ENCODE measurements at places on chromosomes 7 and 10.

GRCh38 chr7:113370910-113371309 is 252.6 kb upstream of the SMIM30 start:
- DNase-seq, result no peak

- DNase-seq, result no peak
Measured at GRCh38 chr7:133436014-133436428, 183.1 kb downstream of the EXOC4 start.

- no peak for DNase-seq
Measured at GRCh38 chr7:49995681-49996080, 97.4 kb downstream of the ZPBP start.

GRCh38 chr7:143280566-143280965 is 4.2 kb upstream of the TMEM139 start:
- DNase-seq, result no peak

GRCh38 chr10:95384011-95384704 is 93.4 kb upstream of the PDLIM1 start:
- DNase-seq, result no peak

- no peak for DNase-seq
Measured at GRCh38 chr7:39417642-39418041, 148.6 kb upstream of the YAE1 start.

- DNase-seq, result no peak
Measured at GRCh38 chr10:86592413-86592812, 61.9 kb upstream of the OPN4 start.

DNA sequence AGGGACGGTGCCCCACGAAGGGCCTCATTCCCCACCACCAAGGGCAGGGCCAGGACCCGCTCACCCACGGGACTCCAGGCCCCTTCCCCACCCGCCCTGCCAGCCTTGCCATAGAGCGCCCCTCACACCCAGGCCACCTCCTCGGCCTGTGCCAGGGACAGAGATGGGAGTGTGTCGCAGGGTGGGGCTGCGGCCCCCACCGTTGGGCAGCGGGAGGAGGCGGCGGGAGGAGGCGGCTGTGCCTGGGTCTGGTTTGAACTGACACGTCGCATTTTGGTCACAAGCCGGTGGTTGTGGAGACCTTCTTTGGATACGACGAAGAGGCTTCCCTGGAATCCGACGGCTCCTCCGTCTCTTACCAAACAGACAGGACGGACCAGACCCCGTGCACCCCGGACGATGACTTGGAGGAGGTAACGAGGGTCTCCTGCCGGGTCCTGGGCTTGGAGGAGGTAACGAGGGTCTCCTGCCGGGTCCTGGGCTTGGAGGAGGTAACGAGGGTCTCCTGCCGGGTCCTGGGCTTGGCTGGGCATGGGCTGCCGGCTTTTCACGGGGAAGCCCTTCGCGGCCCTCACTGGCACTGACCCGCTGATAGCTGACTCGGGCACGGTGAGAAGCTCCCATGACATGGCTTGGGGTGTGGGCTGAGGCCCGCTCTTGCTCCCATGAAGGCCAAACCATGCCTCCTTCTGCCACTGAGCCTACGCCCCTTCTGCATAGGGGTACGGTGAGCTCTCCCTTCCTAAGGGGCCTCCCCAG is 46.4 kb upstream of the DPYSL4 start:
- no peak for DNase-seq

- DNase-seq, result no peak
Measured at GRCh38 chr10:22672319-22673090, 41.9 kb downstream of the PIP4K2A start.

GRCh38 chr10:78906734-78907390 is 161.9 kb upstream of the ZMIZ1 start:
- no peak for DNase-seq

DNA sequence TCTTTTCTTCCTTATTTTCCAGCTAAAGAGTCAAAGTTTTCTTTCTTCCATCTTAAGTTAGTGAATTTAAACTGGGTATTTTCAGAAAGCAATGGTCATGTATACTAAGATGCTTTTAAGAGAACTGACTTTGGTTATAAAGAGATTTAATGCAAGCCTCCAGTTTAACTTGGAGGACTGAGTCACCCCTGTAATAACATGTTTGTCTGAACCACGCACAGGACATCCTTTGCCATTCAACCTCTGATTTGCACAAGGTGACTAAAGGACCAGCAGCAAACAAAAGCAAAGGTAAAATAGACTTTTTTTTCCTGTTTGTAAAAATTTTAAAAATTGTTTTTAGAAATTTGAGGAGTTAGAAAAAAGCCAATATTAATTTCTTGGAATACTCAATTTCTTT is 2.9 kb downstream of the HYAL4 start:
- no peak for DNase-seq

DNA sequence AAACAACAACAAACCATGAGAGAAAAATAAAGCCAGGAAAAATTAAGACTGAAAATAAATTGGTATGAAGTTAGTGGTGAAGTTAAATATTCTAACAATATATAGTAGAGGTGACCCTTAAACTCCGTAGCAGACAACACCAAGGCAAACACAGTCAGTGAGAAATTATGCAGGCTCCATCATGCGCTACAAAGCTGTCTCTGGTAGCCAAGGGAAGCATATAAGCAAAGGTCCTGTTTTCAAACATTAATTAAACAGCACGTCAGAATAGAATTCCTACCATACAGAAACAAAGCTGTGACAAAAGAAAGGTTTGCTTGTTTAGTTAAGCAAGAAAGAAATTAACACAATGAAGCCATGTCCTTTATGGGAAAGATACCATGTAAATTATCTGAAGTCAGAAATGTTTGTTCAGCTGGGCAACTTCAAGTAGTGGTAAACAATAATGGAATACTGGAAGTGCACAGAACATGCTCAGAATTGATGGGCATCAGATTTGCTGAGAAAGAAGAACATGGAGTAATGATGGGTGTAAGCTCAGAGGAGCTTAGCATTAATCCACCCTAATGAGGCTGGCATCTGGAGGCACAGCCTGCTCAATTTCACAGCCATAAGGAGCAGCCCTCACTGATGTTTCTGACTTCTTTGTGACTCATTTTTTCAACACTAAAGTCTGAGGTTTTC is 75.7 kb downstream of the IGF2BP3 start:
- no peak for DNase-seq

GRCh38 chr7:24829787-24830186 is 72.5 kb upstream of the GSDME start:
- no peak for DNase-seq

- no peak for DNase-seq
Measured at GRCh38 chr10:72334196-72334824, 20.4 kb downstream of the DNAJB12 start.

GRCh38 chr10:4450981-4451908 is 374.8 kb upstream of the AKR1E2 start:
- DNase-seq, result no peak

DNA sequence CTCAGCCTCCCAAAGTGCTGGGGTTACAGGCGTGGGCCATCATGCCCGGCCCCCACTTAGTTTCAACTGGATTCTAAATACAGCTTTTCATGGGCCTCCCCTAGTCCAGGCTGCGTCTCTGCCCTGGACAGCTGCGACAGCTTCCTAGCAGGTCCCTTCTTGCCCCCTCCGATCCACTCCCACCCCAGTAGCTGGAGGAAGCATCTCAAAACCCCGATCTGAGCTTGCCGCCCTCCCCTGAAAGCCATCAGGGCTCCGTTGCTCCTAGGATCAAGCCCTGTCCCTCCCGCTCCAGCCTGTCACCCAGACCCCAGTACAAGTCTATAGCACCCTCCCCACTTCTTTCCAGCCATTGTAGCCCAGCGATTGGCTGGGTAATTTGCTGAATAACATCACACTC is 64.5 kb downstream of the VWA2 start:
- DNase-seq, result no peak

- DNase-seq, result no peak
Measured at GRCh38 chr7:44104860-44105771, 971 bp downstream of the AEBP1 start.

DNA sequence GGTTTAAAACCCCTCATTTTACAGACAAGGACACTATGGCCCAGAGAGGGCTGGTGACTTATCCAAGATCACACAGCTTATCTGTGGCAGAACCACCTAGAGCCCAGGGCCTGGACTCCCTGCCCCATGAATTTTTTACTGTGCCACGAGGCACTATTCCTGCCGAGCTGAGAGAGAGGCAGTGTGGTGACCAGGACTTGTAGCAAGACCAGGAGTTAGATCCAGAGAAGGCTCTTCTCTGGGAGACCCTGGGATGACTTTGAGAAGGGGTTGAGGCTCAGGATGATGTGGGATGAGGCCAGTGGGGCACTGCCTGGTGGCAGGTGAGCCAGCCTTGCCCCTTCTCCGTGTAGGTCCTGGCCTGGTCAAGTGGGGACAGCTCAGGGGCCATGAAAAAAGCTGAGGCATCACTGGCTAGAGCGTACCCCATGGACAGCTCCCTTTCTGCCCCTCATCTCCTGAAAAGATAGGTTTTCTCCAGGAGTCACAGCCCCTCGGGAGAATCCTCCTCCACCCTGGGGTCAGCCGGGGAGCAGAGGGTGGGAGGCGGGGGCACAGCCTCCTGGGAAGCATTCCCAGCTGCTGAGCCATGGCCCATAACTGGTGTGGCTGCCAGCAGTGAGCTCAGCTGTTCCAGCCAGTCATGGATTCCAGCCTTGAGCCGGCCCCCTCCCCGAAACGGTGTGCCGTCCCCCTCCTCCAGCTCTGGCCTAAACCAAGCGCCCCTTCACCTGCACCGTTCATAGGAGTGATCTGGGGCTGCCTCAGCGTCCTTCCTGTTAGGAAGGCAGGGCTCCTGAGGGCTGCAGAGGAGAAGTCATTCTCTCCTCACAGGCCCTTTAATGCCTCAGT is 5.8 kb downstream of the FLNC start:
- no peak for DNase-seq

DNA sequence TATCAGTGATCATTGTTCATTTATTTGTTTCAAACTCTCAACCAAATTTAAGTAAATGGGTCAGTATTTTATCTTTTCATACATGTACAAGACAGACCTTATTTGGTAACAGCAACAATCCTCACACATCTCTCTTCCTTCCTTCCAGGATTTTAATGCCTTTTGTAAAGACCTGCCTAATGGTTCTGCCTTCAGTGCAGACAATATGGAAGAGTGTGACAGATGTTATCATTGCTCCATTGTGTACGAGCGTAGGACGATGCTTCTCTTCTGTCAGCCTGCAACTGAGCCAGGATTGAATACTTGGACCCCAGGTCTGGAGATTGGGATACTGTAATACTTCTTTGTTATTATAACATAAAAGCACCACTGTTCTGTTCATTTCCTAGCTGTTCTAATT is 6.3 kb downstream of the CAV2 start:
- no peak for DNase-seq

- peak; percentile 77 for DNase-seq
Measured at GRCh38 chr7:2982831-2983230, 60.8 kb downstream of the CARD11 start.

DNA sequence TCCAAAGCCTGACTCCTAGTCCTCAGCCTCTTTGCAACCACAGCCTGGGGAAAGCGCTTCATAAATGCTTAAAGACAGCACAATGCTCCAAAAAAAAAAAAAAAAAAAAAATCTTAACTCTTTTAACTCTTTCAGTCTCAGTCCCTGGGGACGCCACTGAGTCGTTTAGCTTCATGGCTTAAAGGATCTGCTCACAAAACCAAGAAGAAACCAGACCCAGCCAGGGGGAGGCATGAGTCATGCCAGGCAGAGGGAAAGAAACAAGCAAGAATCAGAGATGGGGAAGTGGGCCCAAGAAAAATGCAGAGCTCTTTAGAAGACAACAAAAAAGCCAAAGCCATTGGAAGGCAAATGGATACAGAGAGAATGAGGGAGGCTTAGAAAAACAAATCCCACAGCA is 32.5 kb upstream of the DOCK1 start:
- no peak for DNase-seq

- DNase-seq, result no peak
Measured at GRCh38 chr7:99897322-99898022, 20.6 kb upstream of the OR2AE1 start.

DNA sequence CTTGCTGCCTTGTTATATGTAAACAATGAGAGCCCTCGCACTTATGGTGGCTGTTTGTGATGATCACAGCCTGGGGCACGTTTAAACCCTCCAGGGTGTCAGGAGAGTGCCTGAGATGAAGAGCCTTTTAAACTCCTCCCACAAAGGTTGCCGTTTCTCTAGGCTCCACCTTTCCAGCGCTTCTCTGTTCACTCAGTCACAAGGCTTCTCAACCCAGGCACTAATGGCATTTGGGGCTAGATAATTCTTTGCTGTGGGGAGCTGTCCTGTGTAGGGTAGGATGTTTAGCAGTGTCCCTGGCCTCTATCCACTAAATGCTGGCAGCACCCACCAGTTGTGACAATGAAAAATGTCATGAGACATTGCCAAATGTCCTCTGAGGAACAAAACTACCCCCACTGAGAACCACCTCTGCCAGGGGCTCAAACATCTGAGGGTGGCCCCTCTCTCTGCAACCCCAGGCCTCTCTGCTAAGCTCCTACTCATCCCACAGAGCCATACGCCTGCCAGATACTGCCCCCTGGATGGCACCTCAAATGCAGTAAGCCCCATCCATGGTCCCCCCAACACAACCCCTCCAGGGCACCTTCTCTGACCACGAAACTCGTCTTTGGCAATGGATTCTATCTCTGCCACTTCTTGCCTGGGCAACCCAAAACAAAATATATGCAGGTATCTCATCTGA is 144.3 kb upstream of the ZMIZ1 start:
- no peak for DNase-seq

DNA sequence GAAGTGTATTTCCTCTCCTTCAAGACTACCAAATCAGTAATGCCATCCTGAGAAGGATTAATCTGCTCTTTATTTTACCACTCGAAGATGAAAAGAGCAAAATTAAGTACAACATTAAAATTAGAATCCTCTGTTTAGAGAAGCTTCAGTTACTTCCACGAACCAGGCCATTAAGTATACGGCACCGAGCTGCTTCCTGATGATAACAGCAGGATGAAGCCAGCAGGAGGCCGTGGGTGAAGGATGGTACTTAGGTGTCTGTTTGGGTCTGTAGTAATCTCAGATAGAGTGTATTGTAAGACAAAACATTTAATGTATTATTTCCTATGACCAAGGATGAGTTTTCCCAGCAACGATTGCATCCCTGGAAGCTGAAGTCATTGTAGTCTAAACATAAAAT is 362.8 kb downstream of the SFMBT2 start:
- no peak for DNase-seq

GRCh38 chr7:141999058-141999623 is 3.5 kb downstream of the MGAM start:
- no peak for DNase-seq

GRCh38 chr7:130419658-130420057 is 21.2 kb downstream of the CEP41 start:
- DNase-seq, result no peak

DNA sequence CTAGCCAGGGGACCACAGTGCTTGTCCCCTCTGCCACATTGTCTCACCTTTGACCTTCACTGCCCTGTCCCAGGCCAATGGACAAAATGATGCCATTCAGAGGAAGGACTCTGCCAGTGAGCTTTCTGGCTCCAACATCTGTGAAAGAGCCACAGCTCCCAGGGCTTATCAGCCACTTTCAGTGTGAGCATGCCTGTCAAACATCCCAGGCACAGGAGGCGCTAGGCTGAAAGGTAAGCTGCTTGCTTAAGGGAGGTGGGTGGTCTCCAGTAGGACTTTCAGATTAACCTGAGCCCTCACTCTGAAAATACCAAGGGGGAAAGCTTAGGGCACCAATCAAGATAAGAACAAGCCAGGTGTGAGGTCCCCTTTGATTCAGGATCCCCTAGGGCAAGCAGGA is 59.8 kb upstream of the GDF10 start:
- DNase-seq, result no peak

Data from activated CD4-positive, alpha-beta T cell treated with anti-CD3 and anti-CD28 coated beads, Interleukin-2, amount 10 ng/mL, durations not matched to agents 7 days and 5 days (primary cell).